ENCODE measurements at places on chromosomes 1 and 21.

DNA sequence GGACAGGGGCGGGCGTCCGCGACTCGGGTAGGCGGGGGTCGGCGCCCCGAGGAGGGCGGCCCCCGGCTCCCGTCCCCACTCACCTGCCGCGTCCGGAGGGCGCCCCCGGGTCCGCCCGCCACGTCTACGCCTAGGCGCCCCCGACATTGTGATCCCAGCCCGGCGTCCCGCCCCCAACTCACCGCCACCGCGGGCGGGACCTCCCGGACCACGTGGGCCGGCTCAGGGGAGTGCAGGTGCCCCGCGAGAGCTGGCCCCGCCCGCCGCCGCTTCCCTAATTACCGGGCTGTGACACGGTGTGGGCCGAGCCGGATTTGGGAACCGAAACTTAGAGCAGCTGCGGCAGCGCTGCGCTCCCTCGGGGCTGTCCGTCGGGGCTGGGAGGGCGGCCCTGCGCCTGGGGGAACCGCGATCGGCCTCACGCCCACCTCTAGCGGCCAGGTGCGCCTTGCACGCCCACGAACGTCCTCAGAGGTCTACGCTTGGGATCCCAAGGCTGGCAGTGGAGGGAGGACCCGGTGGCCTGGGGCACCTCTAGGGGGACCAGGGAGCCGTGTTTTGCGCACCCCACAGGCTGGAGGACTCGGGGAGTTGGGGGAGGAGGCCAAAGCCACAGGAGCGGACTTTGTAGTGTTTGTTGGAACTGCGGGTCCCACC lies 521 bp upstream of the NADK start:
- DNase-seq, result peak; percentile 36

- DNase-seq, result peak; percentile 82
Measured at GRCh38 chr1:221487781-221488524, 253.9 kb downstream of the DUSP10 start.

DNA sequence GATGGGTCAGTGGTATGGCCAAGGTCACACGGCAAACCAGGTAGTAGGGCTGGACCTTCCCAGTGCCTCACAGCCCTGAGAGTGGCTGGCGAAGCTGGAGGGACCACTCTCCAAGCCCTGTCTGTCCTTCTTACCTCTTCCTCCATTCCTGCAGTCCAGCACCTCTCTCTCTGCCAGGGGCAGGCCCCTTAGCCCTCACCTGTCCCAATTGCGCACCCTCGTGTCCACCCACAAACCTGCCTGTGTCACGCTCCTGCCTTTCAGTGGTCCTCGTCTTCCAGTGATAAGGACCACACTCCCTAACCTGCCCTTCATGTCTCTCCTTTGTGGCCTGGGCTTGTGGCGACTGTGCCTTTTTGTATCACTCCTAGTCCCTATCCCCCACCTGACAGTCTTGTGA lies 3.4 kb downstream of the PODN start:
- DNase-seq, result no peak

DNA sequence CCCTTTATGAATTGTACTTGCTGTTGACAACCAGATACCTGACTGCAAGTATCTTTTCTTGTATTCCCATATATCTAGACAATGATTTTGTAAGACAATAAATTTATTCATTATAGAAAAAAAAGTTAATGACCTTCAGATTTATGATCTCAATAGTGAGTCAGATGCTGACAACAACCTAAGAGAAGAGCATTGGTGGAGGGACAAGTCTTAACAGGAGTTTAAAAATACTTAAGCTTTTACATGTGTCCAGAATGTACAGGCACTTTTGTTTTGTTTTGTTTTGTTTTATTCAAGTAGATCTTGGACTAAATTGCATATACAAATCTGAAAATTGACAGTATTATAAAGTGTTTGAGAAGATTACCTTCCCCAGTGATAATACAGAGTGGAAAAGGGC lies 1544.6 kb upstream of the B3GALT2 start:
- DNase-seq, result no peak

All from EL (cell line).